Inflammatory macrophage treated with lipopolysaccharide for 1 hour (primary cell): ENCODE measurements at places on chromosomes 5 and 9.

- no peak for DNase-seq
Observed at GRCh38 chr5:163869581-163869980, 364.2 kb downstream of the MAT2B start.

- DNase-seq, result no peak
Observed at GRCh38 chr9:92010705-92011536, 60.9 kb upstream of the ROR2 start.

DNA sequence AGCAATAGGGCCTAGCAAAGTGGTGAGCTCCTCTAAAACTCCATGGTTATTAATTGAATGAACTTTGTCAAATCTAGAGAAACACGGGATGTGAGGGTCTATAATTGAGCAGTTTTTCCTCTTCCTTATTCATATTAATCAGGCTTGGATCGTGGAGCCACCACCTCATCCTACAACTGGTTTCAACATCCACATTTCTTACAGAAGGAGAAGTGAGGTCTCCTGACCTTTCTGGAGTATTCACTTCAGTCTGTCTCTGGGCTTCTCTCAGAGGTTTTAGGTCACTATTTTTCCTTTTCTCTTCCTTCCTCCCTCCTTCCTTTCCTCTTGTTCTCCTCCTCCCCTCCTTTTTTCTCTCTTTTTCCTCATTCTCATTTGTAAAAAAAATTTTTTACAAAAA, 177.3 kb upstream of the ACTBL2 start:
- peak; percentile 5 for DNase-seq

GRCh38 chr5:91727463-91727862, 344.3 kb upstream of the ARRDC3 start:
- no peak for DNase-seq

DNA sequence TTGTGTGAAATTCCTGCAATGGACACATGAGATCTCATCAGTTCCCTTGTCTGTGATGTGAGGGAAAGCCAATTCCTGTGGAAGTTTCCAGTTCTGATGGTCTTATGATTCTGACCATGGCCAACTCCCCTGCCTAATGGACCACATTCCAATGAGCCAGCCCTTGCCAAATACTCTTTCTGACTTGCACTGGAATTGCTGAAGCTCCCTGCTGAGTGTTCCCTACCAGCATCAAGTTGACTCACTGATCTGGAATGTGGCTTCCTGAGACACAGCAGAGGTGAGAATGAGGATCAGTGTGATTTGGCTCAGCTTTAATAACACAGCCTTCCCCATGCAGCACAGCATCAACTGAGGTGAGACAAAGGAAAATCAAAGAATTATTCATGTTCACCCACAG, 427.8 kb downstream of the KDM4C start:
- no peak for DNase-seq

GRCh38 chr5:103522586-103522985, 40.0 kb downstream of the NUDT12 start:
- no peak for DNase-seq

- no peak for DNase-seq
Observed at GRCh38 chr5:178365501-178366440, 133.2 kb upstream of the PHYKPL start.

- no peak for DNase-seq
Observed at GRCh38 chr9:111096051-111096450, 57.8 kb upstream of the LPAR1 start.
